ENCODE measurements at places on chromosomes 1 and 21.

DNA sequence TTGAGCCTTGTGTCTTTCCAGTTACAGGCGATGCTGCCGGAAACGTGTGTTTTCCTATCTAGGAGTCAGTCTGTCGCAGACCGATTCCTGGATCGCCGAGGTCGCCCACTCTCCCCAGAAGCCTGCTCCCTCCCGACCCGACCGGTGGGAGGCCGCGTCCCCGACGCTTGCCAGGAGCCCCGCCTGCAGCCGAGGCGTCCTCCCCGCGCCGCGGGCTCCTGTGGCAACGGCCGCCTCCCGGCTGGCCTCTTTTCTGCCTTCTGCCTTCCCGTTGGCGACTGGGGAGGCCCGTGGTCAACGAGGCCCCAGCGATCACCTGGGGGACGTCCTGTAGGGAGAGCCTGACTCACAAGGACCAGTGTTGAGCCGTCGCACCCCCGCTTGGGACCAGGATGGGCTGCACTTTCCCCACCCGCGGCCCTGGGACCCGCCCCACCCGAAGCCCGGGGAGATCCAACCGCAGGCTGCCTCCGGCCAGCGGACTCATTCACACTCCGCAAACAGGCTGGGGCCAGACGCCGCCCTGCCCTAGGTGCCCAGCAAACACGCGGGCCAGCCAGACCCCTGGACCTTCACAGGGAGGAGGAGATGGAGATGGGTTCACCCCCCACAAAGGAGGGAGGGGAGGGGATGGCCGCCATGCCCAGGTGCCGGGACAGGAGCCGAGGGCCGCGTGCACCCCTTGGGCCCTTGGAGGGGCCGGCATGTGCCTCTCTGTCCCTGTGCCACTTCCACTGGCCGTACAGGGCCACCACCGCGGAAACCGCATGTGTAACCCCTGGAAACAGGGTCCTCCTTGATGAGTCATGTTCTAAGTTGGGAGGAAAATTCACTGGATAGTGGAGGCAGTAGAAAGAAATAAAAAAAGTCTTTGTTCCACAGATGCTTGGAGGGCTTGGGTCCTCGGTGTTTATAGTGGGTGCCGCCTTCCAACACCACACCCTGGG, 7.2 kb upstream of the COL6A1 start:
- peak; percentile 62 for DNase-seq

DNA sequence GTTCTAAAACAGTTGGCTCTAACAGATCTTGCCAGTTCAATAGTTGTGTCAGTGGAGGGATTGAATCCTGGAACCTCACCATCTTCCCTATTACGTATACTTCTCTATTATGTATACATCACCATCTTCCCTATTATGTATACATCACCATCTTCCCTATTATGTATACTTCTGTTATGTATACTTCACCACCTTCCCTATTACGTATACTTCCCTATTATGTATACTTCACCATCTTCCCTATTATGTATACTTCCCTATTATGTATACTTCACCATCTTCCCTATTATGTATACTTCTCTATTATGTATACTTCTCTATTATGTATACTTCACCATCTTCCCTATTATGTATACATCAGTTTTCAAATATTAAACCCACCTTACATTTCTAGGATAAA, 34.4 kb upstream of the HP1BP3 start:
- no peak for DNase-seq

DNA sequence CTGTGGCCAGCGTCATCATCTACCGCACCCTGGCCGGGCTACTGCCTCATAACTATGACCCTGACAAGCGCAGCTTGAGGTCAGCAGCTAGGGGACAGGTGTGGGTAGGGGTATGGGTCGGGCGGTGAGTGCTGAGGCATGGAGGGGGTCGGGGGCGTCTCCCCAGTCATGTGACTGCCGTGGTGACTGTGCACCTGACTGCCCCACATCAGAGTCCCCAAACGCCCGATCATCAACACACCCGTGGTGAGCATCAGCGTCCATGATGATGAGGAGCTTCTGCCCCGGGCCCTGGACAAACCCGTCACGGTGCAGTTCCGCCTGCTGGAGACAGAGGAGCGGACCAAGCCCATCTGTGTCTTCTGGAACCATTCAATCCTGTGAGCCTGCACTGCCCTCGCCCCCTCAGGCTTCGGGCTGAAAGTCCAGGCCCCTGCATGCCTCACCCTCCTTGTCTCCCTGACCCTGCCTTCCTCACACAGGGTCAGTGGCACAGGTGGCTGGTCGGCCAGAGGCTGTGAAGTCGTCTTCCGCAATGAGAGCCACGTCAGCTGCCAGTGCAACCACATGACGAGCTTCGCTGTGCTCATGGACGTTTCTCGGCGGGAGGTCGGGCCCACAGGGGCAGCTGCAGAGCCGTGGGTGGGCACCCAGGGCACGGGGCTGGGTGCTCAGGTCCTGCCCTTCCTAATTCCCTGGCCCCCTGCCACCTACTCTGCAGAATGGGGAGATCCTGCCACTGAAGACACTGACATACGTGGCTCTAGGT, 13.5 kb downstream of the PSRC1 start:
- no peak for DNase-seq

- DNase-seq, result no peak
Observed at GRCh38 chr1:206926286-206926685, 4.5 kb upstream of the FCMR start.

- no peak for DNase-seq
Observed at GRCh38 chr21:14889080-14889810, 175.6 kb downstream of the NRIP1 start.

GRCh38 chr1:169868978-169869377, 24.7 kb downstream of the SCYL3 start:
- no peak for DNase-seq

DNA sequence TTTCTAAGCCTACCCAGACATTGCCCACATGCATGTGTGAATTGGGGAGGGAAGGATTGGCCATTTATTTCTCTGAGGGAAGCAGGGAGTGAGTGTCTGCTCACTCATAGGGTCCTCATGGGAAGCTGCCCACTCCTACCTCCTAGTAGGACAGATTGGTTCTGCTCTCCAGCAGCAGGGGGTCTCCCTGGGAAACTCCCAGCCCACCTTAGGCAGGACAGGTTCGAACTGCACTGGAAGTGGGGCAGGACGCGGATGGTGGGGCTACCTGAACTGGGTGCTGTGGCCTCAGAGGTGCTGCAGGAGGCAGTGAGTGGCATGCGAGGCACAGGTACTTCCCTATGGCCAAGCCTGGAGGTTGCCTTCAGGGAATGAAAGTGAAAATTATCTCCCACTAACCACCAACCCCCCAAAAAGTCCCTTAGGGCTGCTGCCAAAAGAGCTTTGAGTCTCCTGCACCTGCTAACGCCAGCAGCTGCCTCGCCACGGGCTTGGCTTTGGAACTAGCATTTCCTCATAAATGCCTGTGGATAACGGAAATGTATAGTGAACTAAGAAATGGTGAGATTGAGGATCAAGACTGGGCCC, 157.0 kb upstream of the COA6 start:
- DNase-seq, result no peak

GRCh38 chr1:64745986-64746940, 1.4 kb downstream of the RAVER2 start:
- no peak for DNase-seq
